ENCODE measurements at places on chromosomes 7 and 10. TPM values are rescaled to one million over a fixed set of nuclear protein-coding genes. Genes with fewer than 3 reads are reported as not detected.

EPO gene
- 10.3 TPM for total RNA-seq

NUPR2 gene
- total RNA-seq: not detected

SNCG gene
- not detected for total RNA-seq

PTF1A gene
- not detected for total RNA-seq

EXOSC1 gene
- 47.6 TPM for total RNA-seq

PLEKHA1 gene
- 30.8 TPM for total RNA-seq

EGR2 gene
- 0.11 TPM for total RNA-seq

OR13A1 gene
- not detected for total RNA-seq

- no peak overlapping the region for H3K27ac ChIP-seq
- no peak for DNase-seq
- no peak overlapping the region for H3K4me3 ChIP-seq
- no peaks in the 10 kb centered on the region for H3K27me3 ChIP-seq
- no peaks in the 10 kb centered on the region for H3K36me3 ChIP-seq
Measured at GRCh38 chr7:69953136-69954067, 355.1 kb downstream of the AUTS2 start.

DNA sequence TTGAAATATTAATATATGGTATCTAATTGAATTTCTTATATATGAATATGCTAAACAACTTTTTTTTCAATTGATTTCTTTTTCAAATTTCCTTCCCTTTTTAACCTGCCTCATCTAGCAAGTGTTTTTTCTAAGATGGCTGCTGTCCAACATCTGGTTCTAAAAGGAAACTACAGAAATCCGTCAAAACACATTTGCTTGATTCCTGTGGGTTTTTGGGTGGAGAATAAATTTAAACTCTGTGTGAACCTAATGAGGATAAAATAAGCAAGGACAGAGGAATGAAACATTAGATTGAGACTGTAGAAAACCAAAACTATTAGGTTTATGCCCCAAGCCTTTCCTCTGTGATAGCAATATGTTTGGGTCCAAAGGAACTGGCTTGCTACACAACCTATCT, 75.5 kb upstream of the STARD3NL start:
- H3K27me3 ChIP-seq: no peaks in the 10 kb centered on the region
- no peak overlapping the region for H3K27ac ChIP-seq
- no peak overlapping the region for H3K4me3 ChIP-seq
- DNase-seq: no peak

GRCh38 chr7:135597926-135598305, 40.2 kb downstream of the NUP205 start:
- H3K4me3 ChIP-seq: no peak overlapping the region
- peaks cover 70% of the 10 kb centered on the region for H3K36me3 ChIP-seq
- no peaks in the 10 kb centered on the region for H3K27me3 ChIP-seq
- no peaks in the 10 kb centered on the region for H3K4me1 ChIP-seq

- no peaks in the 10 kb centered on the region for H3K36me3 ChIP-seq
- H3K4me3 ChIP-seq: no peak overlapping the region
- H3K4me1 ChIP-seq: no peaks in the 10 kb centered on the region
- H3K27ac ChIP-seq: no peak overlapping the region
- H3K27me3 ChIP-seq: no peaks in the 10 kb centered on the region
Measured at GRCh38 chr10:16950656-16951601, 133.7 kb upstream of the RSU1 start.

GRCh38 chr10:86083206-86083605, 283.4 kb downstream of the GRID1 start:
- no peak overlapping the region for H3K4me3 ChIP-seq
- H3K27ac ChIP-seq: no peak overlapping the region
- no peaks in the 10 kb centered on the region for H3K36me3 ChIP-seq
- no peaks in the 10 kb centered on the region for H3K4me1 ChIP-seq
- DNase-seq: no peak

DNA sequence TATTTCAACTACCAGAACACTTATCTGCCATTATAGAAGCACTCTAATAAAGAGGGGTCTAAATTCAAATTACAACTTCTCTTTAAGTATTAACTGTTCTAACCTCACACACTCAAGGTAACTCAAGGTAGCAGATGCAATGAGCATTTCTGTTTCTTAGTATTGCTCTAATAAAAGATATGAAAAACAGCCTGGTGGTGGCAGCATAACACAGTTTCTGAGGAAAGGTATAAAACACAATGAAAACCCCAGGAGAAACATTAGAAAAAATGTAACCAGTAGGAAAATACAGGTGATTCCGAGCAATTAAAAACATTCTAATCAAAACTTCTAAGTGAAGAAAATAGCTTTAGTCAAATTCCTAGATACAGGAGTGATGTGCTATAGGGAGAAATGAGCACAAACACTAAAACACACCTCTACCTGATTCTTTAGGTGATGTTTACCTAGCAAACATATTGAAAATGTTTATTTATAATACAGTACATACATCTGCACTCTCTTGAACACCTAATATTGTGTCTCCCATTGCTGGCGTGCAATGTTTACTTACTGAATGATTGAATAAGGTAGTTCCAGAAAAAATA, 3.5 kb downstream of the MKRN1 start:
- DNase-seq: peak; percentile 46
- no peaks in the 10 kb centered on the region for H3K36me3 ChIP-seq
- peaks cover 28% of the 10 kb centered on the region for H3K4me1 ChIP-seq
- no peak overlapping the region for H3K4me3 ChIP-seq

DNA sequence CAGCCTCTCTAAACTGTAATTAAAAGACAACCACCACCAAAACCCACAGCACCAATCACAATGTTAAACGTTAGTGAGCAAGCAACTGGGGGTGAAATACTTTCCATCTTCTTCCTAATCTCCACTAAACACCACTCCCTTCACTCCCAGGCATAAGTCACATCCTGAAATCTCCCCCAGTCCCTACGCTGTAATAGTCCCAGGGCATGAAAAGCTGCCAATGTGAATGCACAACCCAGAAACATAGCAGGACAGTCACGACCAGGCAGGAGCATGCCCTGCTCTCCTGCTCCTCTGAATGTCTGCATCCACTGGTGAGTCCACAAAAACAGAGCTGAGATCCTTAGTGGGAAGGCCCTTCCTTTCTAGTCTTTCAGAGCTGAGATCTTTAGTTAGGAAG, 288.9 kb downstream of the PARD3 start:
- peaks cover 19% of the 10 kb centered on the region for H3K4me1 ChIP-seq
- H3K27me3 ChIP-seq: no peaks in the 10 kb centered on the region
- DNase-seq: no peak
- no peaks in the 10 kb centered on the region for H3K36me3 ChIP-seq
- H3K27ac ChIP-seq: no peak overlapping the region

- H3K36me3 ChIP-seq: no peaks in the 10 kb centered on the region
- H3K27ac ChIP-seq: no peak overlapping the region
- DNase-seq: no peak
- no peak overlapping the region for H3K4me3 ChIP-seq
- no peaks in the 10 kb centered on the region for H3K27me3 ChIP-seq
Measured at GRCh38 chr10:118343115-118343514, 991 bp upstream of the FAM204A start.

DNA sequence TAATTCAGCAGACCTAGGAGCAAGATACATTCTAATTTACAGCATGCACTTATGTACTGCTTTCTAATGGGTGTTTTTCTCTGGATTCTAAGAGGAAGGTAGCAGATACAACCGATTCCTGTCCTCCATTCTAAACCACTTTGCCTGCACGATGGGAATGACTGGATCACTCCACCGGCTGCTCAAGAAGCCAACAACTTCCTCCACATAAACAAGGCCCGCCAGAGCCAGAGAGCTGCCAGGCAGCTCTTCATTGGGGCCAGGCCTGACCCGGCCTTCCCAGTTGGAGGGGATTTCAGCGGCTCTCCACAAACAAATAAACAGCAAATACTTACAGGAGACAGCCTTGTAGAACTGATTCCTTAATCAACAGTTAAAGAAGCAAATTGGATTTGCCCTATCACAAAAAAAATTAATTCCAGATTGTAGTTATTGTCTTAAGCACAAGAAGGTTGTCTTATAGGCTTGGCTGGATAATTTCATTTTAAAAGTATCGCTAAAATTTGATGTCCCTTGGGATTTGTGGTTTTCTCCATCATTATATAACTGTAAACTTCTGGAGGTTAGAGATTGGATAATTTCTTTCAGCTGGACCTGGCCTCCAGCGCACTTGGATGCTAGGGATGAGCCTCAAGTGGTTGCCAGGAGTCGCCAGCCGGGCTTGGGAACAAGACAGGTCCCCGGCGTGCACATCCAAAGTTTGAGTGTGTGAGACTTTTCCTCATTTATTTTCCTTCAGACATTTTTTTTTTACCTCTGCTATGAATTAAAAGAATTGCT, 20.9 kb downstream of the EBF3 start:
- H3K36me3 ChIP-seq: no peaks in the 10 kb centered on the region
- no peaks in the 10 kb centered on the region for H3K4me1 ChIP-seq
- H3K27me3 ChIP-seq: peaks cover 59% of the 10 kb centered on the region
- no peak overlapping the region for H3K4me3 ChIP-seq
- no peak for DNase-seq

DNA sequence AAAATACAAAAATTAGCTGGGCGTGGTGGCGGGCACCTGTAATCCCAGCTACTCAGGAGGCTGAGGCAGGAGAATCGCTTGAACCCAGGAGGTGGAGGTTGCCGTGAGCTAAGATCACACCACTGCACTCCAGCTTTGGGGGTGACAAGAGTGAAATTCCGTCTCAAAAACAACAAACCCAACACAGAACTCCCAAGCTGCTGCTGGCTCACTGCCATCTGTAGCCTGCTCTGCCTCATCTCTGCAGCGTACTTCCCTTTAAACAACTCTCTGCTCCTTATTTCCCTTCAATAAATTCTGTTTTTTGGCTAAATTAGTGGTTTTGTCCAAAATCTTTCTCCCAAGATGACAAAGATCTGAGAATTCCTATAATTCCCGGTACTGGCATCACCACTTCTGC, 189.2 kb upstream of the GALNT17 start:
- no peak for DNase-seq
- H3K27ac ChIP-seq: no peak overlapping the region
- H3K4me1 ChIP-seq: no peaks in the 10 kb centered on the region

DNA sequence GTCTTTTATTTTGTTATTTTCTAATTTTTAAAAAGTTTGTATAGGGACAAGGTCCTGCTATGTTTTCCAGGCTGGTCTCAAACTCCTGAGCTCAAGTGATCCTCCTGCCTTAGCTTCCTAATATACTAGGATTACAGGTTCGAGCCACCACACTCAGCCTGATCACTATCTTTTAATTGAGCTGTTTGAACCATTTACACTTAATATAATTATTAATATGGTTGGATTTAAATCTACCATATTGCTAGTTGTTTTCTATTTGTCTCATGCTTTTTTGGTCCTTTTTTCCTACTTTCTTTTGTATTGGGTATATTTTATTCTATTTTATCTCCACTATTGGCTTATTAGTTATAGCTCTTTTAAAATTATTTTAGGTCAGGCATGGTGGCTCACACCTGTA, 13.2 kb upstream of the CNOT4 start:
- no peak for DNase-seq
- peaks cover 31% of the 10 kb centered on the region for H3K4me1 ChIP-seq
- H3K36me3 ChIP-seq: no peaks in the 10 kb centered on the region
- no peak overlapping the region for H3K4me3 ChIP-seq

DNA sequence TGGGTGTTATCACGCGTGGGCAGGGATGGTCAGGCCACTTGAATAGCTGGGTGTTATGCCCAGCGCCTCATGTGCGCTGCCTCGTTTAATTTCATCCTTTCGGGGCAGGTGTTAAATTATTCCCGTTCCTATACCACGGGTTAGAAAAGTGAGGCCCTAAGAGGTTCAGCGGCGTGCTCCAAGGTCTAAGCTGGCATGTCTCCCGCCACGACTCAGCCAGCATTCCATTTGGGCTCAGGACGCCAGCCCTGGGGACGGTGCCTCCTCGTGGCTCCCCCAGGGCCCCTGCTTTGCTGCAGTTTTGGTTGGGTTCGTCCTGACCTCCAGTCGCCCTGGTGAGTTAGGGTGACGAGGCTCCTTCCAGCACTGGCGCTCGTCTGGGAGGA, 124.5 kb downstream of the TRRAP start:
- no peaks in the 10 kb centered on the region for H3K4me1 ChIP-seq
- no peak overlapping the region for H3K27ac ChIP-seq
- no peak for DNase-seq
- H3K27me3 ChIP-seq: no peaks in the 10 kb centered on the region
- H3K36me3 ChIP-seq: peaks cover 30% of the 10 kb centered on the region

GRCh38 chr10:78771260-78771659, 297.5 kb upstream of the ZMIZ1 start:
- peaks cover 10% of the 10 kb centered on the region for H3K27me3 ChIP-seq
- peaks cover 22% of the 10 kb centered on the region for H3K4me1 ChIP-seq
- DNase-seq: no peak
- no peak overlapping the region for H3K27ac ChIP-seq
- no peak overlapping the region for H3K4me3 ChIP-seq

DNA sequence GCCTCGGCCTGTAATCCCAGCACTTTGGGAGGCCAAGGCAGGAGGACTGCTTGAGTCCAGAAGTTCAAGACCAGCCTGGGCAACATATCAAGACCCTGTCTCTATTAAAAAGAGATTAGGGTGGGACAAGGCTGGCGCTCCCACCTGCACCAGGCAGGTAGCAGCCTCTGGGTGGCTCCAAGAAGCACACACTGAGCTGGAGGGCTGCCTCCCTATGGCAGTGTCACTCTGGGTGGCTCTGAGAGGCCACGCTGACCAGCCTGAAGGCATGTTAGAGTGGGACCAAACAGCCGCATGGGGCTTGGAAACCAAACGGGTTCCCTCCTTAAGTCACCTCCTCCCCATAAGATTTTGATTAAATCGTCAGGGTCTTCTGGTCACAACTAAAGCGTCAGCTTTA, 19.8 kb upstream of the COL26A1 start:
- H3K4me3 ChIP-seq: no peak overlapping the region
- H3K27ac ChIP-seq: no peak overlapping the region
- no peak for DNase-seq
- H3K36me3 ChIP-seq: no peaks in the 10 kb centered on the region

DNA sequence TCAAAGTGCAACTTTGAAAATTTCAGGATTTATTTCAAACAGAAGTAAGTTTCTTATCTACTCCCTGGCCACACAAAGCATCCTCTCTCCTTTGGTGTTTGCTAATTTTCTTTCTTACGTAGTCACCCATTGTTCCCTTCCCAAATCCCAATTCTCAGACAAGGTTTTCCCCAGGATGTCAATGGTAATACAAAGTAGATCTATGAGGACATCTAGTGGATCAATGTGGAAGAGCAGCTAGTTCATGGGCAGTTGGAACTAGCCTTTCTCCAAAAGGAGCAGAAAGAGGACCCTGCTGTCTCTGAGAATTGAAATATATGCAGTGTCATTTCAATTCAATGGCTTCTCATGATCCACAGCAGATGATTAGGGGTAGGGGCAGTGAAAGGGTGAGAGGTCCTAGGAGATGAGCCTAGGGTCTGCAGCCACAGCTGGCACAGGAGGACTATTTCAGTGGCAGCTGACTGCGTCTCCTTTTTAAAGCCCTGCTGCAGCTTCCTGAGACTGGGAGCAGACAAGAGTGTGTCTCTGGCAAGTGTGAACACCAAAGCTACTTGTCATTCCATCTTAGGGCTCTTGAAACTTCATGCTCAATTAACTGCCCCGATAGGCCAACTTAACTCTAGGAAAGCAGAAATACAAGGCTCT, 632.6 kb downstream of the KCNMA1 start:
- H3K4me1 ChIP-seq: no peaks in the 10 kb centered on the region
- DNase-seq: peak; percentile 32
- H3K27ac ChIP-seq: no peak overlapping the region

- H3K27me3 ChIP-seq: no peaks in the 10 kb centered on the region
- DNase-seq: no peak
- H3K4me1 ChIP-seq: no peaks in the 10 kb centered on the region
Measured at GRCh38 chr7:9504678-9505077, 1071.3 kb downstream of the NXPH1 start.

- H3K27me3 ChIP-seq: no peaks in the 10 kb centered on the region
- no peak overlapping the region for H3K4me3 ChIP-seq
- H3K4me1 ChIP-seq: no peaks in the 10 kb centered on the region
- no peak overlapping the region for H3K27ac ChIP-seq
- DNase-seq: no peak
- H3K36me3 ChIP-seq: peaks cover 70% of the 10 kb centered on the region
Measured at GRCh38 chr7:151137076-151137675, 30.3 kb downstream of the GBX1 start.

All from HepG2 (cell line).